Activated CD4-positive, CD25-positive, alpha-beta regulatory T cell treated with anti-CD3 and anti-CD28 coated beads, Interleukin-2, amount 50 U/mL, for 16 hours (primary cell): ENCODE measurements at places on chromosomes 2 and 18.
A peak's percentile ranks its signal among the peaks of the same experiment; 100 is the strongest.

- DNase-seq = no peak
These were observed 1317.4 kb upstream of the CDH2 start for GRCh38 chr18:29494371-29494770.

GRCh38 chr2:217661378-217661777, 341.4 kb downstream of the TNS1 start:
- no peak for DNase-seq

GRCh38 chr2:234565201-234565600, 68.3 kb upstream of the ARL4C start:
- no peak for DNase-seq

DNA sequence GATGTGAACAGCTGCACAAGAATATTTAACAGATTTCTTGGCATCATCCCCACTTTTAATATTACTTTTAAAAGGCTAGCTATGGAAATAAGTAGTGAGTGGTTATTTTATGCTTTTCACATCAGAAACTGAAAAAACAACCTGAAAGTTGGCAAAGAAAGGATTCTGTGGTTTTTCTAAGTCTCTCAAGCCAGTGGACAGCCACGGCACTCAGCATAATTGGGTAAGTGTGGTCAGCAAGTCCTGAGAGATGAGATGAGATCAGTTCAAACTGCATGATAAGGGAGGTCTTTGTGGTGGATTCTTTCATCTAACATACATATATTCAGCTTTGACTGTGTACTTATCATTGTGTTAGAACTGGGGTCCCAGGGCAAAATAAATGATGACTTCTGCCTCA, 105.2 kb downstream of the LYPD6B start:
- DNase-seq = no peak

DNA sequence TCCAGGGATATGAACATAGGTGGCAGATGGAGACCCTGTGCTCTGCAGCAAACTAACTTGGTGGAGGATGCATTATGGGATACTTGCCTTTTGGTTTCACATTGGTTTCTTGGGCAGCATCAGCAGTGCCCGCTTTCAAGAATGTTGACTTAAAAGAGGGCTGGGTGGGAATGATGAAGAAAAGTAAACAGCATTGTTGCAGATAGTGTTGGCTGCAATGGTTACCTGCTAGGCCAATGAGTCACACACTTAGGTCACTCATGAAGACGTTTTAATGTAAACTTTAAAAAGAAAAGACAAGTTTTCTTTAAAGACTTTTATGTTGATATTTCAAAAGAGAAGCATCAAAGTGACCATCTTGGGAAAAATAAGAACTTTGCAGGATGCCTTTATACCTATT, 26.1 kb upstream of the FAM237A start:
- no peak for DNase-seq

GRCh38 chr18:12844391-12844790, 39.6 kb downstream of the PTPN2 start:
- no peak for DNase-seq

DNA sequence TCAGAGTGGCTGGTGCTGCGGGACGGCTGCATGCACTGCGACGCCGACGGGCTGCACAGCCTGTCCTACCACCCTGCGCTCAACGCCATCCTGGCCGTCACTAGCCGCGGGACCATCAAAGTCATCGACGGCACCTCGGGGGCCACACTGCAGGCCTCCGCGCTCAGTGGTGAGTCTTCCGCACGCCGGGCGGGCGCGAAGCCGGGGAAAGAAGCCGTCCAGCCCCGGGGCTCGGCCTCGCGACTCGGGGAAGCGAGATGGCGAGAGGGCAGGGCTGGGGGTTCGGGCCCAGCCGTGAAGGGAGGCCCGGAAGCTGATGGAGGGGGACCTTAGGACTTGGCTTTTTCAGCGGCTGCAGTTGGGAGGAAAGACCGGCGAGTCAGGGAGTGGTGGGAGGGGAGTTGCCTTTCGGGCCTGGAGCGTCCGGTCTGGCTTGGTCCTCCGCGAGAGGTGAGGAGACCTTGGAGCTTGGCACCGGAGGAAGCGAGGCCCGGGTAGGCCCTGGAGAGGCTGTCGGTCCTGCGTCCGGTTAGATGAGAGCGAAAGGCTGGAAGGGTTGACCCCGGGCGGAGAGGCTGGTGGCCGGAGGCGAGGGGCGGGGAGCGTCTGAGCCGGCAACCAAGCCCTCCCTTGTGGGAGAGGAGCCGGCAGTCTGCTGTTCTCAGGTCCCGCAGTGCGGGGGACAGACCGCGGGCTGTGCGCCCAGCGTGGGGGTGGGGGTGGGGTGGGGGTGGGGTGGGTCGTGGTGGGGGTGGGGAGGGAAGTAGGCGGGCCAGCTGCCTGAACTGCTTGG, 691 bp downstream of the BIRC6 start:
- DNase-seq = peak; percentile 2

GRCh38 chr2:24785671-24786321, 7.4 kb downstream of the PTRHD1 start:
- no peak for DNase-seq

GRCh38 chr2:47274054-47274782, 119.1 kb upstream of the STPG4 start:
- DNase-seq = no peak

GRCh38 chr2:161613161-161613560, 11.1 kb upstream of the SLC4A10 start:
- no peak for DNase-seq

- DNase-seq = no peak
These were observed 36.5 kb downstream of the HNMT start for GRCh38 chr2:138000796-138001195.

DNA sequence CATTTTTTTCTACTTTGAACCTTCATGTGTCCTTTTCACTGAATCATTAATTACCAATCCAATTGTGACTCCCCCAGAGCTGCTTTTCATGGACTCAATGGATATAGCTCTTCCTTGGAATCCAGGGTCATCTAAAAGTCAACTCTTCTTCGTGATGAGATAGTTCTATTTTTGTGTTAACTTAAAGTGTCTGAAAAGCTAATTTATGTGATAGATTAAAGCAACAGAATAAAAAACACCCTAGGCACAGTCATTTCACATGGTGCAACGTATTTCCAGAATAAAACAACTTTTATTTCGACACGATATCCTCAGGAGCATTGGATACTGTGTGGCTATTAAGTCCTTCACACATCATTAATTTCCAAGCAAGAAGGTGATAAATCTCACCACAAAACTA, 250.6 kb upstream of the SPHKAP start:
- DNase-seq = no peak

DNA sequence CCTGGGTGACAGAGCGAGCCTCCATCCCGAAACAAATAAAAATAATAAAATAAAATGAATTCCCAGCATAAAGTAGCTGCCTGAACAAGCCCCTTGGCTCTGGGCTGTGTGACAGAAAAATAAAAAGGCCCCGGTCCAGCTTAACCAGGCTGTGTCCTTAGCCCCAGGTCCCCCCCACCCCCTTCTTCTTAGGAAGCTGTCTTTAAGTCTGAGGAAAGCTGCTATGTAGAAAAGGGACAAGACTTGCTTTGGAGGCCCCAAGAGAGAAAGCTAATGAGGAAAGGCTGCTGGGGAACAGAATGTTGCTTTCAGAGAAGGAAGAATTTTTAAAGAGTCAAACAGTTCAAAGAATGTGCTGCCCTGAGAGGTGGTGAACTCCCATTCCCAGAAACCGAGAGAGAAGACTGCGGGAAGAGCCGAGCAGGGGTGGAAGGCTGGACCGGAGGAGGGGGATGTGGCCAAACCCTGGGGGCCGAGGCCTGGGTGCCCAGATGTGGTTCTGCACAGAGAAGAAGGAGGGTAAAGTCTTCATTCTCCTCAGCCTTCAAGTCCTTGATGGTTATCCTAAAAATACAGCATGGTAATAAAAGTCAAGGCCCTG, 61.9 kb downstream of the CENPO start:
- DNase-seq = no peak

GRCh38 chr18:55546851-55547704, 40.9 kb downstream of the TCF4 start:
- DNase-seq = no peak

DNA sequence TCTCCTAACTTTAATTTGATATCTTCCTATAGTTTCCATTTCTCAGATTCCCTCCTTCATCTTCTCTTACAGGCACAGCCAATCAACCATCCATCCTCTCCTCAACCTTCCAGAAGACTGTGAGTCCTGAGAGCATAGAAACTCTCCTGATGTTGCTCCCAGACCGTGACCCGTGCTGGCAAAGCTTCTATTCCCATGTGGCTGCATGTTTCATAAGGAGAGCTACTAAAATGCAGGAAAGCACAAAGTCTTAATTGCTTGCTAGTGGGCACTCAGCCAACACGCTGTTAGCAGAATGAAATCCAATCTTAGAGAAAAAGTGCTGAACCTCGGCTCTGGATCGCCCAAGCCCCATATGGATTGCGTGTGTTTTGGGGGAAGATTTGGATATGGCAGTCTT, 1244.7 kb upstream of the ZEB2 start:
- DNase-seq = no peak

DNA sequence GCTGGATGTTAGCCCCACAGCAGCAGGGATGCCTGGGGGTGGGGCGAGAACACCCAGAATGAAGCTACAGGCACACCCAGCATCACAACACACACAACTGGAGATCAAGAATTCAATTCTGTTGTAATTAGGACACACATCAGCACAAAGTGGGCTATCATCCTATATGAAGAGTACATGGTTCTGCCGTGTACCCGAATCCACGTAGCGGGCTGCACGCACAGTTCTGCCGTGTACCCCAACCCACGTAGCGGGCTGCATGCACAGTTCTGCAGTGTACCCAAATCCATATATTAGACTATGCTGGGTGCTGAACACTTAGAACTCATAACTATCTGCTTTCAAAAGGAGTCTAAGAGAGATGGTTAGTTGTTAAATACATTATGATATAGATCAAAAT, 86.5 kb downstream of the EIPR1 start:
- no peak for DNase-seq

DNA sequence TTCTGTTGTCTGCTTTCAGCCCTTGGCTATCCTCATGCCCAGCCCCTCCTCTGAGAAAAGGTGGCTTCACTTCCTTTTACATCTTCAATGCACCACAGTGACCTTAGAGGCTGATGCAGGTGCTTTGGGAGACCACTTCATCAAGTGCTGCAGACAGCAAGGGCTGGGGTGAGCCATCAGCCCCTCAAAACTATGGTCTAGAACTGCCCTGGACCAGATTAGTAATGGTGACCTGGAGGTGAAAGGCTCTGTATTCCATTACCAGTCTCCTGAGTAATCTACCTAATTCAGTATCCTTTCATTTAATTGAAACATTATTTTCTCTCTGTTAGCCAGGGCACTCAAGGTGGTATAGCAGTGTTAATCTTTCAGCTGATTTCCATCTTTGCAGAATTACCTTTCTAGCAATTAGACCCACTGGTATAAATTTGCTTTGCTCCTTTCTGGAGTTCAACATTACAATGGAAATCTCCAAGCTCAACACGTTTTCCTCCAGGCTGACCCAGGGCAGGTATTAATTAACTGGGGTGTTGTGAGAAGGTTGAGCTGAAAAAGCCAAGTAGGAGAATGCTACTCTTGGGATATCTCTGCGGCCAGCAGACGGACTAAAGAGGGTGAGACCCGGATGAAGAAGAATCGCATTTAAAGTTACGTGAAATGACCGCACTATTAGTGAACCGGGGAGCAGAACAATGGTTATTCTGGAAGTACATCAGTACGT, 469.0 kb downstream of the MEIS1 start:
- no peak for DNase-seq

GRCh38 chr2:15279201-15279876, 281.8 kb downstream of the NBAS start:
- no peak for DNase-seq

- no peak for DNase-seq
These were observed 23.1 kb downstream of the TMEM182 start for GRCh38 chr2:102784940-102785339.

GRCh38 chr2:9639000-9639602, 8.3 kb upstream of the YWHAQ start:
- DNase-seq = no peak

DNA sequence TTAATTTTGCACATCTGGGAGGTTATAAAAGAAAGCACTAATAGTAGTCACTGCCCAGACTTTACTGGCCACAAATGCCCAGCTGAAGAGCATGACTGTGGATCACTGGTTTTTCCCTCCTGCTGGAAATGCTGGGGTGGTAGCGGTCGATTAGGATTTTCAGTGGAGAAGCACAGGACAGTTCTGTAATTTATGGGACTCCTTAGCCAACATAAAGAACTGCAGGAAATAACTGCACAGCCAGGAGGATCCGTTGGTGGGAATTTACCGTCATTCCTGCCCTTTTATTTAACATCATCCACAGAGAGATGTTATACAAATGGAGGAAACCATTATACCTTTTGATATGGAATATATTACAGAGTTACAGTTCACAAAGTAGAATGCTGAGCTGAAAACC, 61.5 kb downstream of the TNFRSF11A start:
- DNase-seq = no peak

DNA sequence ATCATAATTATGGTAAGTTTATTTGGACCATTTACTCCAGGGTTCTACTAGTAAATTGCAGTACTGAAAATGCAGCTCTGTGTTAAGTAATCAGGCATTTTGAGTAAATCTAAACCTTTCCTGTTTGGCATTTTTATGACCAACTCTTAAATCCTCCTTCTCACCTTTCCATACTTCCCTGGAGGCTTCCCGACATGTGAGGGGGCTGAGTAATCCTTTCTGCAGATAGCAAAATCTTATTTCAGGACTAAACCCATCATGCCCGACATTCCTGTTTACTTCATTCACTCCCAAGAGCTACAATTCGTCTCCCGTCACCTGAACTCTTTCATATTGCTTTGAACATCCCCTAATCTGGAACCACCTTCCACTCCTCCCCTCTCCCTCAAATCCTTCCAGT, 296.6 kb downstream of the IKZF2 start:
- DNase-seq = no peak

DNA sequence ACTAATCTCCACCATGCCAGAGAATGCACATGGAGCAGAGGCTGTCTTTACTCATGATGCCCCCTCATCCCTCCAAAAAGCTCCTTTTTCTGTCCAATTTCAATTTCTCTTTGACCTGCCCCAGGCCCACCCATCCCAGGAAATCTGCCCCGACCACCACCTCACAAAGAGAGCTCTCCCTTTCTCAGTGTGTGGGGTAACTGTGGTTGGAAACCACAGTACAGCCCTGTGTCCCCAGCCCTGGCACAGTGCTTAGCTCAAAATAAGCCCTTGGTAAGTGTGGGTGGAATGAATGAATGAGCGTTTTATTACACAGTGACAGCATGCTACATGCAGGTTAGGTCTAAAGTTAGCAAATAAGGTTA, 43.7 kb upstream of the CAB39 start:
- DNase-seq = no peak
